Left renal pelvis (tissue), 4 donors: ENCODE measurements at places on chromosomes 2 and 18. TPM values are rescaled to one million over a fixed set of nuclear protein-coding genes. Genes with fewer than 3 reads are reported as not detected.

The CYTIP gene
- 2.2 TPM for polyA plus RNA-seq

The ARHGAP28 gene
- polyA plus RNA-seq, result 33.7 TPM

- DNase-seq, result no peak
Measured at GRCh38 chr2:219522111-219523030, 8.1 kb downstream of the ASIC4 start.

- no peak for DNase-seq
Measured at GRCh38 chr2:224283466-224283965, 118.4 kb downstream of the FAM124B start.

DNA sequence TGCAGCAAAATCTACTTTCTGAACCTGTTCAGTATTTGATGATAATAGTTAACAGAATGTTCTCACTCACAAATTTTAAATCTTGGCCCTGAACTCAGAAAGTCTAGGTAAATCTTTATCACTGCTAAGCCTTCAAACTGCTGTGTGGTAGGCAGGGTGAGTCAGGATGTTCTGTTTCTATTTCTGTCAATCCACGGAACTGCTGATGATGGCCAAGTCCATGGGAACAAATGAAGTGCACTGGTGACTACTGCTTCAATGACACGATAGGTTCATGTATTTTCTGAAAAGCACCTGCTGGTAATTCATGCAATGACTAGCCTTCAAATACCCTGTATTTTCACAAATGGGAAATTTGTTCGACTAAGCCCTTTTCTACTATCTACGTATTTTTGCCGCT lies 14.2 kb downstream of the NIFK start:
- DNase-seq, result no peak

GRCh38 chr18:34838669-34839068 lies 128.6 kb downstream of the DTNA start:
- no peak for DNase-seq

DNA sequence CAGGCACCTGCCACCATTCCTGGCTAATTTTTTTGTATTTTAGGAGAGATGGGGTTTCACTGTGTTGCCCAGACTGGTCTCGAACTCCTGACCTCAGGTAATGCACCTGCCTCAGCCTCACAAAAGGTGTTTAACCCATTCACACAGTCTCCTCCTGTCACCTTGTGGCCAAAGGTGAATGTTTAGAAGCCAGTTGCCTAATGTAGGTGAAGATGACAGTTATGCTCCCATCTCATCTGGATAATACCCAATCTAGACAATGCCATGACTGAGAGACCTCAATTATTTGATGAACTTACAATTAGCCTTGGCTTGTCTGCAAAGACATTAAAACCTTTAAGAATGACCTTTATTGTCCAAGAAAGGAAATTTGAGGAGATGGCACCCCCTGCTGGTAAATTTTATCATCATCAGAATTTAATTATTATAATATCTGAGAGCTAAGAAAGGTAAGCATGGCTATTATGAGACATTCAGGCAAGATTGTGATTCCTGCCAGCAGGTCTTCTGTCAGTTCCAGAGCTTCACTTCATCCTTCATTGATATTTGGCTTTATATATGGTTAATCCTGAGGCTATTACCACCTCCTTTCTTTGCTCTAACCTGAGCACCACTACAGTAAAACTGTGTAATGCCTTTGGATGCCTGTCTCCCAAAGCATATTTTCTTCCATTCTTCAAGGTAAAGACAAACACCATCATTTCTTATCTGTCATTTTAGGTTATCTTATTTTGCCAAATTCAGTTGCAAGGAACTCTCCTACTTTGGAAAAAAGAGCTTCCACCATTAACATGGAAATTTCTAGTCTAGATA lies 117.6 kb downstream of the FAM124B start:
- DNase-seq, result no peak
